ENCODE measurements at places on chromosomes 6 and 20.

DNA sequence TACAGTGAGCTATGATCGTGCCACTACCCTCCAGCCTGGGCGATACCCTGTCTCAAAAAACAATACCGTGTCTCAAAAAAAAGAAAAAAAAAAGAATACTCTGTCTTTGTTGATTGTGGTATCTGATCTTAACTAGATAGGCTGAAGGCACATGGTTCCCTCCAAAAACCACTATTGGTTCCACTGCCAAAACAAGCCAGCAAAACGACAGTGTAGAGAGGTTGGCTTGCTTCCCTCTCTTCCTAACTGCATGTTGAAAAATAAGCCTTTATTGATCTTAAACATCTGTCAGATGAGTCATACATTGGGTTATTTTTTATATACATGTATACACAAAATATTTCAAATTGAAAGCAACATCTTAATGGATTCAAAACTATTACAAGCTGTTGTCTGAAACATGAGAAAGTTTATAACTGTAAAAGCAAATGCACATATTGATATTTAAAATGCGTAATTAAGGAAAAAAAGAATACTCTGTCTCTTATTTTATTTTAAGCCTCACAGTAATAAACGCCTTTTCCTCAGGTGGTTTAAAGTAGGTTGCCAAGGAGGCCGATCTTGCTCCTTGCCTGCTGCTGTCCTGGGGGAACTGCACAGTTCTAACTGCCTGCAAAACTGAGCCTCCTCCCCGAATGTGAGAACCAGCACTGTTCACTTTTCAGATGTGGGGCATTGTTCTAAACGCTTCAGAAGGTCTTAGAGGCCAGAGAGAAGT lies 7.0 kb upstream of the NINL start:
- DNase-seq: no peak

DNA sequence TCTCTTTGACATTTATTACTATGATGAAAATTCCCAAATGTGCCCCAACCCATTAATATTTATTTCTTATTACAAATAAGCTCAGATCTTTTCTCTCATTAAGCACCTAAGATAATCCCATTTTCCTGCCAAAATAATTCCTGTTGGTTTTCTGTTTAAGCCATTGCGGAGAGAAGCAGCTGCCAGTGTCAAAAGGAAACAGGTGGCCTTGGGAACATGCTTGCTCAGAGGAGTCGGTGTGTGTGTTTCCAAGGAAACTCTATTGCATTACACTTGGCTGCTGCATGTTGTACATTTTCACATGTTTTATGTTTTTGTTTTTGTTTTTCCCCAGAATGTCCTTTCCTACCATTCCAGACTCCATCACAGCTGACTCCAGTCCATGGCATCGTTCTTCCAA lies 56.4 kb downstream of the CD24 start:
- no peak for DNase-seq

DNA sequence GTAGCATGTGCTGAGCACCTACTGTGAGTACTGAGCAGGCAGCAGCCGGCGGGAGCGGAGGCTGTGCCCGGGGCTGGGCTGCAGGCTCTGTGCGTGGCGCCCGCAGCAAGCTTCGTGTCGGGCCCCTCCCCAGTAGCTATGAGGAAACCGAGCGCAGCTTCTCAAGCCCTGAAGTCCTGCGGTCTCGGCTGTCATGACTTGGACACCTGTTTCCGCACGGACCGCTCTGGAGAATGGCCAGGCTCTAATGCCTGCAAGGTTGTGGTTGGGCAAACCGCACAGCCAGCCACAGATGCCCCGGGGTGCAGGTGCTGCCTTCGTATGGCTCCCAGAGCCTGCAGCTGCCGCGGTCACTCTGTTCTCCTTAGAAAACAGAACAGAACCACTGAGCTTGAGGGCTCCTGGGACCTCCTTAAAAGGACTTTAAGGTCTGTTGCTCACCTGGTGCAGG lies 33.7 kb downstream of the PYGB start:
- DNase-seq: no peak

GRCh38 chr6:75800708-75801505 lies 51.9 kb downstream of the MYO6 start:
- DNase-seq: no peak

DNA sequence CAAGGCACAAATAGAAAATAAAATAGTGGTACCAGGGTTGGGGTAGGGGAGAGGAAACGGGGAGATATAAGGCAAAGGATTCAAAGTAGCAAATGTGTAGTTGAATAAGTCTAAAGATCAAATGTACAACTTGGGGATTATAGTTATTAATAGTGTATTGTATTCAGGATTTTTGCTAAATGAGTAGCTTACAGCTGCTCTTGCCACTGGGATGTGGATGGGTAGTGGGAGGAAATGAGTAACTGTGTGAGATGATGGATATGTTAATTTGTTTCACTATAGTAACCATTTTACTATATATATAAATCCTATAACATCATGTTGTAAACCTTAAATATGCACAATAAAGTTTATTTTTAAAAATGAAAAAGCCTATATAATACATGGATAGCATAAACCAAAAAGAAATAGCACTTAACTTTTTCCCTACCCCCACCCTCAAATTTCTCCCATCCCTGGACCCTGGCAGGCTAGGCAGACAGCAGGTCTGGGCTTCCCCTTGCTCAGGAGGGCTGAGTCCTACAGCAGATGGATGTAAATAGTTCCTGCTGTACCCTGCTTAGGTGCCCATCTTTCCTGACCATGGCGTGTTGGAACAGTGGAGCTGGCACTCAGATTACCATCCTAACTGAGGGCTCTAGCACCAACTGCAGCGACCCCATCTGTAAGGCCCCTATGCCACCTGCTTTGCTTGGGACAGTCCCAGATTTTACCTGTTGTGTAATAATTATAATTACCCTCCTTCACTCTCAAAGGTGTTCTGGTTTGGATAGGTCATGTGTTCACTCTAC lies 28.6 kb upstream of the PBOV1 start:
- no peak for DNase-seq

- DNase-seq: no peak
These were observed 45.8 kb upstream of the ARID1B start for GRCh38 chr6:156731396-156731795.

GRCh38 chr20:60039526-60039925 lies 81.3 kb downstream of the CDH26 start:
- DNase-seq: no peak

- DNase-seq: no peak
These were observed 122.8 kb downstream of the ALDH8A1 start for GRCh38 chr6:134826889-134827737.

DNA sequence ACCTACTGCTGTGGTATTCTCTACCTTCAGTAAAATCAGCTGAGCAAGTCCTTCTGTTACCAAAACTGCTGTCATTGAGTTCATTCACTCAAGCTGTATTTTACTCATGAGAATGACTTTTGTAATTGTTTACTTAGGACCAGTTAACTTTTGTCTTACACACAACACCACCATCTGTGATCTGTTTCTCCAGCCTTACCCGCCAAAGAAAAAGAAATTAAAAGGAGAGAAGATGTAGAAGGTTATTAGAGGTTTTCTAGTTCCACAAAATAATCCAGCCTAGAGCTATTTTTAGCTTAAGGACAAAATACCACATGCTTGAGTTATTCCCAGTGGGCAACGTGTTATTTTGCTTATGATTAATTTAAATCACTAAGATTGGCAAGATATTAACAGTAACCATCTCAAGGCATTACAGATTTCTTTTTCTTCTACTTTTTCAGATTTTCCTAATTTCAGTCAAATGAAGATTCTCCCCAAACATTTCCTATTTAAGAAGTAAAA lies 38.2 kb downstream of the FAM8A1 start:
- no peak for DNase-seq

GRCh38 chr6:112252571-112253497 lies 1.5 kb downstream of the LAMA4 start:
- DNase-seq: no peak

DNA sequence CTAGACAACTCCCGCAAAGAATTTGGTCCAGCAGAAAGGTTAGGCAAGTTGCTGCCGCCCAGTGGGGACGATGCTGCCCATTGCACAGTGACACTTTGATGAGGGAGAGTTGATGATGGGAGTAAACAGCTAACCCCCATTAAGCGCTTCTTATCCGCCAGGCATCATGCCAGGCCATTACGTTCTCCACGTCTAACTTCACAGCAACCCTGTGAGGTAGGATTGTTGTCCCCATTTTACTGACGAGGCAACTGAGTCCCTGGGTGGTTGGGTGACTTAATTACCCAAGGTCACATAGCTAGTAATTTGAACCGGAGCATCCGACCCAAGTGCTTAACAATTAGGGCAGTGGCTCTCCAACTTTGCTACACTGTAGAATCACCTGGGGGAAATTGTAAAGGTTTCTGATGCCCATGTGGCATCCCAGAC lies 738 bp downstream of the RALGAPB start:
- no peak for DNase-seq

GRCh38 chr6:14865531-14866100 lies 380.3 kb upstream of the JARID2 start:
- no peak for DNase-seq

DNA sequence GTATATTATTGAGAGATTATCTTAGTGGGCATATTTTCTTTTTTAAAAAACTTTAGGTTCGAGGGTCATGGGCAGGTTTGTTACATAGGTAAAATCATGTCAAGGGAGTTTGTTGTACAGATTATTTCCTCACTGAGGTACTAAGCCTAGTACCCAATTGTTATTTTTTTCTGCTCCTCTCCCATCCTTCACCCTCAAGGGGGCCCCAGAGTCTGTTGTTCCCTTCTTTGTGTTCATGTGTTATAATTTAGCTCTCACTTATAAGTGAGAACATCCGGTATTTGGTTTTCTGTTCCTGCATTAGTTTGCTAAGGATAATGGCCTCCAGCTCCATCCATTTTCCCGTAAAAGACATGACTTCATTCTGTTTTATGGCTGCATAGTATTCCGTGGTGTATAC lies 247.9 kb upstream of the RAB32 start:
- no peak for DNase-seq

DNA sequence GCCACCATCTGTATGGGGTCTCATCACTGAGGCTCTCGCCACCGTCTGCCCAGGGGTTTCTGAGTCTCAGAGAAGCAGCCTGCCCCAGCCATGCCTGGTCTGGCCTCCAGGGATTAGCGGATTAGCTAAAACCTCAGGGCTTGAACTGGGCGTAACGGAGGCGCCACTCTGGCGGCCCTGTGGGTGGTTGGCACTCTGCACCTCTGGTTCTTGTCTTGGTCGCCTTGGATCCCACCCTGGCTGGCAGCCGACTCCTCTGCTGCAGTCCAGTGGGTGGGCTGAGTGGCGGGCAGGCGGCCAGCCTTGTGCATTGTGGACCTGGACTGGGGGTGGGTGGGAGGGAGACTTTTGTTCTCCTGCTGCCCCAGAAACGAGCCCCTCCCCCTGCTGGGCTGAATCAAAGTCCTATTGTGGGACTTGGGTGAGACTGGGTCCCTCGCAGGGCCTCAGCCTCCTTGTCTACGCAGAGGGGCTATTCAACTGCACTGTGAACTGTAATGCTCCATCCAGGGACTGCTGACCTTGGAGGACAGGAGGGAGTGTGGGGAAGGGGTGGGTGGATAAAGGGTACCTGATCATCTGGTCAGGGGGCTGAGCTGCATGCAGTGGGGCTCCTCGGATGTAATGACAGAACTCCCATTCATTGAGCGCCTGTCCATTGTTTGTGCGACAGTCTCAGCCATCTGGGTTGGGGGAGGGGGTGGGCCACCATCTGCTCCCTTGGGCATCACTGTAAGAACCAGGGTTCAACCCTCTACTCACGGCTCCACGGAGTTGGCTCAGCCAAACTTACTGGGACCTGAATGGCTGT lies 23.9 kb downstream of the SUN5 start:
- DNase-seq: no peak

DNA sequence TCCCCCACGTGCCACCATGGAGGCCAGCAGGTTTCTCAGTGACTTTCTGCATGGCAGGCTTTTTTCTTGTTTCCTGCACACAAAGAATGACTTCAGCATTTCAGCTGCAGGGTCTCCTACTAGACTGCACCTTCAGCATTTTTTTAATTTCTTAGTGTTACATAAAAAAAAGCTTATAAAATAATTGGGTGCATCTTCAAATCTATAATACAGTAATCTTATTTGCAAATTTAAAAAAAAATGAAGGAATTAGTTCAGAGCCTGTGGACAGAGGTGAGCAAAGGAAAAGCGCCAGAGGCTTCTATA lies 57.6 kb downstream of the FAM50B start:
- DNase-seq: no peak

GRCh38 chr20:19601126-19601810 lies 156.8 kb upstream of the RIN2 start:
- DNase-seq: no peak

DNA sequence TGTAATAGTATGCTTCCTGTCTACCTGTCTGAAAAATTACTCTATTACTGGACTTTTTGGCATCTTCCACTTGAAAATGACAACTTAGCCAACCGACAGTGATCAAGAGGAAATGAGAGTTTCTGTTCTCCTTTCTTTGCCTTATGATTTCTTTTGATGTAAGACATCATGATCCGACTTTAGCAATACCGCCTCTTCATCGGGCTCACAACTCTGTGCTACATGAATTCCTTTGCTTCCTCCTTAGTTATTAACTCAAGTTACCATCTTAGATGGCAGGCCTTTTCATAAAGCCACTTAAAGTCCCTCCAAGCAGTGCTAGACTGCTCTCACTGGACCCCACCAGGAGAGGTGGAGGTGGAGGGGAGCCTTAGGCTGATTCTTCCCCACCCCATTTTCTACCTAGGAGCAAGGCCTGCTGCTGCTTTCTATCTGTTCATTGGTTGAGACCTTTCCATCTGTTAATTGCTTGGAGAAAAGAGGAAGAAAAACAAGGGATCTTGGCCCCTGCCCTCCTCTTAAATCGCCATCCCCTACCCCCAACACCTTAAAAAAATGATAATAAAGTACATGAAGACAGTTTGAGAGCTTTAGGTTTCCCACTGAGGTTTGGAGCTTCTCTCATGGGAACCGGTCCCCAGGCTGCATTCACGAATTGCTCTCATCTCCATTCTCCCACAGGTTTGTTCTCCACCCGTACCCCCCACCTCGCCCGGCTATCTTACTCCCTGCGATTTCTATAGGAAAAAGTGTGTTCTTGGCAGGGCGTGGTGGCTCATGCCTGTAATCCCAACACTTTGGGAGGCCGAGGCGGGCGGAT lies 21.6 kb upstream of the MCM3 start:
- DNase-seq: no peak

DNA sequence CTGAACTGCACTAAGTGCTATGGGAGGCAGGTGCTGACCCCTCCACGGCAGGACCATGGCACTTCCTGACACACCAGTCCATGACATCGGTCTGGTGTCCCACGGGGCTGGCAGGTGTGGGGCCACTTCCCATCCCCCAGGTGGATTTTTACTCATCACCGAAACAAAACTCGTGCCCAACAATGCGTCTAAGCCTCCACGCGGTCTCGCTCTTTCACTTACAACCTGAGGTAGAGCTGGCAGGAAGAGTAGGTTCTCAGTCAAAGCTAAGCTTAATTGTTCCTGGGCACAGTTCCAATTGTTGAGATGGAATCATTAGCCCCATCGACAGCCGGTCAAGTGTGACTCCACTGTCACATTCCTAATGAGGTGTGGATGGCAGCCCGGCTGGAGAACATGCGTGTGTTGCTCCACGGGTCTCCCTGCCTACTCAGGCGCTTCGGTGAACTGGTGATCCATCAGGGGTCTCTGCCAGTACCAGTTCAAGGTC lies 125.7 kb downstream of the SLC23A2 start:
- no peak for DNase-seq
